ENCODE measurements at places on chromosomes 16 and 17. TPM values are rescaled to one million over a fixed set of nuclear protein-coding genes. Genes with fewer than 3 reads are reported as not detected.

TBC1D3I gene
- 0.23 TPM for total RNA-seq

CCL15 gene
- not detected for total RNA-seq

KRT12 gene
- total RNA-seq = not detected

SLFN12L gene
- total RNA-seq = not detected

CCL14 gene
- total RNA-seq = not detected
